ENCODE measurements at places on chromosomes 1 and 21. TPM values are rescaled to one million over a fixed set of nuclear protein-coding genes. Genes with fewer than 3 reads are reported as not detected.

Gene TSACC
- total RNA-seq = not detected

Gene LRRC3
- total RNA-seq = 0.12 TPM

Gene LRRC8D
- 9.3 TPM for total RNA-seq

Gene ABCD3
- 38.5 TPM for total RNA-seq

Gene RHEX
- total RNA-seq = not detected

Gene RASSF5
- 0.30 TPM for total RNA-seq

Gene OXCT2
- 0.45 TPM for total RNA-seq

Gene CENPF
- total RNA-seq = 0.70 TPM

Gene SPATA6
- total RNA-seq = 3.8 TPM

Gene NAXE
- 56.3 TPM for total RNA-seq

Gene RHOU
- total RNA-seq = 0.45 TPM

Gene COL11A1
- 6.7 TPM for total RNA-seq

Gene CSDE1
- total RNA-seq = 785 TPM

Gene A3GALT2
- total RNA-seq = not detected

Gene RGS16
- 0.30 TPM for total RNA-seq

Measured in smooth muscle cell of the coronary artery (primary cell).